CD4-positive, alpha-beta T cell treated with Interleukin-6 for 4 hours (primary cell): ENCODE measurements at places on chromosomes 11 and 22.

- DNase-seq, result no peak
Observed at GRCh38 chr11:11956006-11956405, 52.4 kb downstream of the DKK3 start.

DNA sequence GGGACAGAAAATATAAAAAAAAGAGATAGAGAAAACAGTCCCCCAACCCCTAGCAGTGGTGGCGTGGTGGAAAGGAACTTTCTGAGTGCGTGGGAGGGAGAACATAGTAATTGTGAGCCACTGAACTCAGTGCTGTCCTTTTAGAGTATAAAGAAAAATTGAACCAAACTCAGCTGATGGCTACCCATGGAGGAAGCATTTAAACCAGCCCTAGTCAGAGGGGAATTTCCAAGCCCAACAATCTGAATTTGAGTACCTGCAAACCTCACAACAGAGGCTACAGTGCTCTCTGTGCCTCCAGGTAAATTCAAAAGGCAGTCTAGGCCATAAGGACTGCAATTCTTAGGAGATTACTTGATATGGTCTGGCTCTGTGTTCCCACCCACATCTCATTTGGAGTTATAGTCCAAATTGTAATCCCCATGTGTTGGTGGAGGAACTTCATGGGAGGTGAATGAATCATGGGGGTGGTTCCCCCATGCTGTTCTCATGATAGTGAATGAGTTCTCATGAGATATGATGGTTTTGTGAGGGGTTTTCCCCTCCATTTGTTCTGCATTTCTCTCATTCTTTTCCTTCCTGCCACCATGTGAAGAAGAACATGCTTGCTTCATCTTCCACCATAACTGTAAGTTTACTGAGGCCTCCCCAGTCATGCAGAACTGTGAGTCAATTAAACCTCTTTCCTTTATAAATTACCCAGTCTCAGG, 687.8 kb downstream of the FAM181B start:
- DNase-seq, result no peak

- DNase-seq, result no peak
Observed at GRCh38 chr22:41914611-41915034, 251 bp downstream of the SHISA8 start.

- no peak for DNase-seq
Observed at GRCh38 chr22:46085828-46086576, 64.3 kb upstream of the PPARA start.

- no peak for DNase-seq
Observed at GRCh38 chr11:58006940-58007339, 16.7 kb upstream of the OR9Q1 start.

DNA sequence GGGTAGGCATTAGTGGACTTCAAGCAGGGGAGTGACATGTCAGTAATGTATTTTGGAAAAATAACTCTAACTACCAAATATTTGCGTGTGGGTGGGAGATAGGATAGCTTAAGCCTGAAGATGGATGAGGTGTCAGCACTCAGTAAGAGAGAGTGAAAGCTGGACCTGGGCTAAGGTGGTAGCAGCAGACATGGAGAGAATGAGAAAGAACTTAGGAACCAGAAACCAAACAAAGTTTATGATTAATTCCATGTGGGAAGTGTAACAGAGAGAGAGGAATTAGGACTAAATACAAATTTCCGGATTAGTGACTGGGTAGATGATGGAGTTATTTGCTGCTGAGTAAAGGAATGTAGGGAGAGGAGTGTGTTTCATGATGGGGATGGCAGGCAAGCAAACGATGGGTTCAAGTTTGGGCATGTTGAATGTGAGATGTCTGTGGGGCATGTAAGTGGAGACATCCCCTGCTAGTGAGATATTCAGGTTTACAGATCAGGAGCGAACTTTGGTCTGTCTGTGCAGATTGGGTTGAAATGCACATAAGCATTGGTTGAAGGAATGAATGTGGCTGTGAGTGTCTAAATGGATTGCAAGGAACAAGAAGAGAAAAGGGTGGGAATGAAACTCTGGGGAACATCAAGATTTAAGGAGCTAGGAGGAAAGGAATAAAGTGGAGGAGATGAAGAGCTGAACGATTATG, 185.6 kb upstream of the MTMR2 start:
- DNase-seq, result no peak

DNA sequence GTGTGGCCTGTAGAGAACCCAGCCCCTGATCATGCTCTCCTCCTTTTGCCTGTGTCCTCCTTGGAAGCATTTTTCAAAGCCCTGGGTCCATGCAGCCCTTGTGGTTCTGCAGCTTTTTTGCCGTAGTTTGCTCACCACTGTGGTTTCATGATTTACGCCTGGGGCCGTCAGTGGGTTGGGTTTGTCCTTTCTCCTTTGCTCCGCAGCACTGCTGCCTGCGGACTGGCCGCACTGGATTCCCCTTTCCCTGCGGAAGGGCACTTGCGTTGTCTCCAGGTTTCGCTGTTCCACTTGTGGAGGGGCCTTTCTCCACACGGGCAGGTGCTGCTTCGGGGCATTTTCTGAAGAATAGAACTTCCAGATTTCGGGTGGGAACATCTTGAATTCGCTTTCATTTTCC, 1260.9 kb downstream of the BRD1 start:
- DNase-seq, result no peak

- no peak for DNase-seq
Observed at GRCh38 chr11:76903325-76903724, 42.6 kb downstream of the ACER3 start.

DNA sequence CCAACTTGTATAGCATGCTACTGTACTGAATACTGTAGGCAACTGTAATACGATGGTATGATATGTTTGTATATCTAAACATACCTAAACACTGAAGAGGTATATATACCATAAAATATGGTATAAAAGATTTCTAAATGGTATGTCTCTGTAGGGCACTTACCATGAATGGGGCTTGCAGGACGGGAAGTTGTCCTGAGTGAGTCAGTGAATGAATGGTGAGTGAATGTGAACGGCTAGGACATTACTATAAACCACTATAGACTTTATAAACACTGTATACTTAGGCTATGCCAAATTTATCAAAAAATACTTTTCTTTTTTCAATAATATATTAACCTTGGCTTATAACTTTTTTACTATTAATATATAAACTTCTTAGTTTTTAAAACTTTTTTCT, 66.8 kb downstream of the ZC3H12C start:
- no peak for DNase-seq

GRCh38 chr22:39959640-39960447, at the start of gene TMA7B:
TSS of gene TMA7B (plus strand) at chr22:39960397. CDS start at chr22:39964375, 3,978 bp downstream.
- DNase-seq, result peak; percentile 73

- DNase-seq, result no peak
Observed at GRCh38 chr11:108144615-108145014, 23.2 kb downstream of the ACAT1 start.

- DNase-seq, result peak; percentile 55
Observed at GRCh38 chr11:117875382-117876058, 938 bp downstream of the FXYD6 start.

DNA sequence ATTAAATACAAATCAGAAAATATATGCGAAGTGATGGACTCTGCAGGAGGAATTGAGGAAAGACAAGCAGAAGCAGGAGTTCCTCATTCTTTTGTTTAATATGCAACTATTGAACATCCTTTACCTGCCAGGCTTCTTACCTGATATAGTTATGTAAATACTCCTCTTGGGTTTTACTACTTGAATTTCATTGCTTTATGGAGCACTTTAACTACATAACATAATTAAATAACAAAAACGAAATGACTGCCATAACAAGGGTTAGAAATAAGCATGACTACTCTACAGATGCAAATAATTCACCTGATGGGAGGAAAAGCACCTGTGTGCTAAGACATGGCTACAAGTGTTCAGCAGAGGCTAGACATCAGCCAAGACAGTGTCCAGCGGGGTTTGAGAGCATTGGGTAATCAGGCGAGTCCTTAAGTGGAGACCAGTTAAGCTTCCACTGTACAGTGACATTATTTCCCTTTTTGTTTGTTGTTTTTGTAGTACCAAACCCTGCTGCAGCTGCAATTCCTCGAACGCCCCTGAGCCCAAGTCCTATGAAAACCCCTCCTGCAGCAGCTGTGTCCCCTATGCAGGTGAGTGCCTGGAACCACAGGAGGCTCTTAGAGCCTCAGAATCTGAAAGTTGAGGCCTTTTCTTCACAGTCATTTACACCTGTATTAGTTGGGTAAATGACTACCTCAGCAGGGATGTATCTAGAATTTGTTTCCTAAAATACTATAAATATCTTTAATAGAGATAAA, 67.4 kb downstream of the SPECC1L start:
- no peak for DNase-seq

DNA sequence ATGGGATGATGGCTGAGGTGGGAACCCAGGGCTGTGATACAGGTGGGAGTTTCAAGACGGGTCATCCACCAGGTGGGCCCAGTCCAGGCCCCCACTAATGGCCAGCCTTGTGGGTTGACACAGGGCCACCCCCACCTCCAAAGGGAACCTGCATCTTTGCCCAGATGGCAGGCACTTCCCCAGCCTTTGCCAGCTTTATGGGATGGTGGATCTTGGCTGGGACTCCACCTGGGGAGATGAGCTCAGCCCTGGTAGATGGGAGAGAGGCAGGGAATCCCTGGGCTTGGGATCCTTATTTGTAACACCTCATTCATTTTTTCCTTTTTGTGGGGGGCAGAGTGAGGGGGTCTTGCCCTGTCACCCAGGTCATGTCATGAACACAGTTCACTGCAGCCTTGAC, 33.4 kb downstream of the CD82 start:
- no peak for DNase-seq

DNA sequence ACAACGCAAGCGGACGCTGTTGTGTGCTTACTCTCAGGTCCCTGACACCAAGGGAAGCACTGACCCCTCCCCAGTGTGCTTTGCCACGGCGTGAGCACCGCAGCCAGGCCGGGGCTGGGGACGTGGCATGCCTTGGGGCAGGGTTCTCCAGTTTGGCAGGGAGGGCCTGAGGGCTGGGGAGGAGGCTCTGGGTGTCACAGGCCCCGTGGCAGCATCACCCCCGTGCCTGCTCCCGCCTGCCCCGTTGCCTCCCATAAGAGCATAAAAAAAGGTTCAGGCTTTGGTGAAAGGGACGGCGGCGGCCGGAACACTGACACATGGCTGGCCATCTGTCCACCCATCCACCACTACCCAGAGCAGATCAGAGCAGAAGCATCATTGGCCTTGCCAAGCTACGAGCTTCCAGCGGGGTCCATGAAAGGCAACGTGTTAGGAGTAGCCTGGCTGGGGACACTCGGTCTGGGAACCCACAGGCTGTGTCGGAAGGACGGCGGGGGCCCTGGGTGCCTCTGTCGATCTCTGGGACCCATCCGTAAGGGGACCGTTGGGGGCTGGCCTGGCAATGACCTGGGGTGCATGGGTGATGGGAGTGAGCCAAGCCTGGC, 183.0 kb downstream of the IGLL1 start:
- DNase-seq, result no peak

DNA sequence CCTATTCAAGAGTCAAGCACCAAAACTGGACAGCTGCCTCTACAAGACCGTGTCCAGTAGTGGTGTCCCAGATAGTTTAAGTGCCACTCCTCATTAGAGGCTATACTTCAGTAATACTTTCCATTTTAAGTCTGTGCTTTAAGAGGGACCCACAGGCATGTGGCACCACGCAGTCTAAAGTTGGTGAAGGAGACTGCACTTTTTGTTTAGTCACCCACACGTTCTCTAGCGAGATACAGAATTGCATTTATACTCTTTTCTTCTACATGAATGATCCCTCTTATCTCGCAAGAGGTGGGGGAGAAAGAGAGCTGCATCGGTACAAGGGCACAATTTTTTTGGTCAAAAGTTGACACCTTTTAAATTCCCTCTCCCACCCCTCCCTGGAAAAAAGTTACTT, 41.5 kb downstream of the DDX6 start:
- no peak for DNase-seq

GRCh38 chr11:61966734-61967115, 709 bp downstream of the FTH1 start:
- DNase-seq, result peak; percentile 45

GRCh38 chr11:124725719-124726105, 14.0 kb upstream of the NRGN start:
- DNase-seq, result no peak

- DNase-seq, result no peak
Observed at GRCh38 chr11:69892986-69893555, 73.9 kb upstream of the FGF3 start.

DNA sequence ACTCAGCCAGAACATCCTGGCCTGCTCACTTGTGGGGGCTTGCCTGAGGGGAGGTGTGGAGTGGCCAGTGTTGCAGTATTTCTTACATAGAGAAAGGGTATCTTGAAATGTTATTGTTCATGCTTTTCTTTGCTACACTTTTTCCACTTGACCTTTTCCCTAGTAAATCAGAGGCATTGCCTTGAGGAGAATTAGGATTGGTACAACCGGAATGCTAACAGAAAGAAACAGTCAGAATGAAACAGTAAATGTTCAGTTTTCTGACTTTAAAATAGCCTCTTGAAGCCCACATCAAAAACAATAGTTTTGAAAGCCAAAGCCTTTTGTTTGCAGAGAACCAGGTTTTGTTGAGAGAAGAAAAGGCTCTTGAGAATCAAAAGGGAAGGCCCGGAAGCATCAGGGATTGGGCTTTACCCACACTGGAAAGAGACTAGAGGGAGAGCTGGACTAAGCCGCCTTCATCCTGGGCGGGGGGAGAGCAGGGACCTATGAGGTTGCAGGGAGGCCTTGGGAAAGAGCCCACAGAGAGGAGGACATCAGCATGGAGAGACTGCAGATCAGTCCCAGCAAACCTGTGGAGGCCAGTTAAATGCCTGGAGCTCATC, 12.4 kb downstream of the ADM start:
- no peak for DNase-seq

- no peak for DNase-seq
Observed at GRCh38 chr11:73359341-73359740, 16.9 kb upstream of the RELT start.

DNA sequence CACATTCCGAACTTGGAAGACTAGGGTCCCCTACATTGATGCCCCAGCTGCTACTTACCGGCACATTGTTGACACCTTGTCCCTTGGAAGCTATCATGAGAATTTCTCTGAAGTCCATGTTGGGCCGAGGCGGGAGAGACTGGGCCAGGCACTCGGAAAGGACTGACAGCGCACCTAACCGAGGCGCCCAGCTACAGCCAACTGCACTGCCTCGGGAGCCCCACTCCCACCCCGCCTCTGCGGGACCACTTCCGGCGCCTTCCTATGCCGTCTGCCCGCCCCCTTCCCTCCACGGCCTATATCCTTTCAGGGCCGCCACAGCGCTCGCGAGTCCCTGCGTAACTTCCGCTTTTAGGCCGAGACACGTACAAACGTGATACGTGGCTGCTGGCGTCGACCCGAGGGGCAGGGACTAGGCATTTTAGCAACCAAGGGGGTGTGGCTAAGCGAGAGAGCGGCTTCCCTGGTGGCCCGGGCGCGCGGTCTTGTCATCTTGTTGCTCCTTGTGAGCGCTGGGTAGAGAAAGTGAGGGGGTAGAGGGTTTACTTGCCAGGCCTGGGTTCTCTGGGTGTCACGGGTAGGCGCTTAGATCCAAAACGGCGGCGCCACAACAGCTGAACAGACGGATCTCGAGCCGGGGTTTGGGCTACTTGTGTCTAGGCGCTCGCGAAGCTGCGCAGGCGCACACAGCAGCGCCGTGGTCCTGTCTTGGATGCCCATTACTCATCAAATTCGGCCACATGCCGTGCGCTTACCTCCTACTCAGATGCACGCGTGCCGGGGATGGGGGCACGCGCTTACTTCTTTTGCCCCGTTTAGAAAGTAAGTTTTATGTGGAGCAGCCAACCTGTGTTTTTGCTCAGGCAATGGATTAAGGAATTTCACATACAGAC, at the start of gene SPTY2D1:
SPTY2D1 (minus strand) TSS at position 203 of the 893 bp plus-strand sequence; CDS start at position 118, 85 bp downstream.
- DNase-seq, result peak; percentile 98

- no peak for DNase-seq
Observed at GRCh38 chr11:118618991-118619375, 11.6 kb downstream of the PHLDB1 start.
